ENCODE measurements at places on chromosomes 3 and 15. TPM values are rescaled to one million over a fixed set of nuclear protein-coding genes. Genes with fewer than 3 reads are reported as not detected.

The ANKRD63 gene
- not detected for total RNA-seq

The DAZL gene
- not detected for total RNA-seq

The CAPN3 gene
- 8.8 TPM for total RNA-seq

The PLSCR2 gene
- not detected for total RNA-seq

The CFAP91 gene
- 0.68 TPM for total RNA-seq

The SI gene
- total RNA-seq: not detected

The CHST14 gene
- total RNA-seq: 7.4 TPM

The CCR4 gene
- 0.57 TPM for total RNA-seq

The GABRB3 gene
- 1.8 TPM for total RNA-seq

The ADAMTS9 gene
- 6.7 TPM for total RNA-seq

The PRSS50 gene
- 0.19 TPM for total RNA-seq

The APBA2 gene
- 0.82 TPM for total RNA-seq

The PRR20G gene
- total RNA-seq: not detected

The RBPMS2 gene
- 0.75 TPM for total RNA-seq

The CLSTN2 gene
- 2.3 TPM for total RNA-seq

The GP5 gene
- not detected for total RNA-seq

The GPR176 gene
- total RNA-seq: 5.0 TPM

The DGKG gene
- 13.7 TPM for total RNA-seq

The LRRC34 gene
- total RNA-seq: 1.3 TPM

The SPINT1 gene
- 250 TPM for total RNA-seq

The PPP1R14D gene
- total RNA-seq: not detected

The MKRN2OS gene
- total RNA-seq: 3.7 TPM

The TM4SF4 gene
- not detected for total RNA-seq

The RETNLB gene
- total RNA-seq: not detected
